NAMALWA (cell line): ENCODE measurements at places on chromosomes 3 and 15.

- DNase-seq = no peak
Observed at GRCh38 chr3:128193168-128193567, 39.9 kb downstream of the EEFSEC start.

DNA sequence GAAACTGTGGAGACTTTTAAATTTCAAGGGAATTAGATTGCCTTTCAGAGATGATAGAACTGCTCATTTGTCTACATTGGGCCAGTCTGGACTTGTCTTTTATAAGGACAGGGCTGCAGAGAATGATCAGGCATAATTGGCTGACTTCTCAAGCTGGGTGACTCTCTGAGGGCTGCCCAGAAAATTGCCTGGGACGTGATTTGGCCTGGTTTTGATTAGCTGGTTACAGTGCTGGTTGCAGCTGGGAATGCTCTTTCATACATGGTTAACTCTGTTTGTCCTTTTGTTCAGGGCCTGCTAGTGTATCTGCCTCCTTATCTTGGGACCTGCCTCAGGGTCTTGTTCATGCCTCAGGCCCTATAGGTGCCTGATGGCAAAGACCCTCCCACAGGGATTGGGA is 245.6 kb downstream of the CLSTN2 start:
- DNase-seq = no peak

GRCh38 chr3:102415553-102415952 is 19.3 kb upstream of the ZPLD1 start:
- no peak for DNase-seq

DNA sequence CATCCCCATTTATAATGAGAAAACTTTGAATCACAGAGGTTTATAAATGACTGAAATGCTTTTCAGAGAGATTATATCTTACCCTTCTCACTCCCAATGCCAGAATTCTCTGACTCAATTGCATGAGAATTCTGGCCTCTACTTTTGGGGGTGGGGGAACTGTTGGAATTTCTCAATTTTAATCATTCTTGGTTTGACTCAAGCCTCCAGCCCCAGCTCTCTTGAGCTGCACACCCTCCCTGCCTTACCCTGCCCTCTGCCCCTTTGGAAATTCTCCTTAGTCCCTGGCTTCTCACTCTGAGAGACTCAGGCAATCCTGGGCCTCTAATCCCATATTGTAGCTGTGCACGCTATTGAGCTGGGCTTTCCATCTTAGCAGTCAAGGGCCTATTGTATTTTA is 44.2 kb downstream of the ZNF589 start:
- no peak for DNase-seq

- no peak for DNase-seq
Observed at GRCh38 chr15:76577879-76578512, 241.4 kb downstream of the ISL2 start.

GRCh38 chr3:127172211-127172610 is 20.7 kb upstream of the PRR23E start:
- no peak for DNase-seq

GRCh38 chr3:11784971-11785377 is 61.7 kb downstream of the TAMM41 start:
- peak; percentile 58 for DNase-seq

DNA sequence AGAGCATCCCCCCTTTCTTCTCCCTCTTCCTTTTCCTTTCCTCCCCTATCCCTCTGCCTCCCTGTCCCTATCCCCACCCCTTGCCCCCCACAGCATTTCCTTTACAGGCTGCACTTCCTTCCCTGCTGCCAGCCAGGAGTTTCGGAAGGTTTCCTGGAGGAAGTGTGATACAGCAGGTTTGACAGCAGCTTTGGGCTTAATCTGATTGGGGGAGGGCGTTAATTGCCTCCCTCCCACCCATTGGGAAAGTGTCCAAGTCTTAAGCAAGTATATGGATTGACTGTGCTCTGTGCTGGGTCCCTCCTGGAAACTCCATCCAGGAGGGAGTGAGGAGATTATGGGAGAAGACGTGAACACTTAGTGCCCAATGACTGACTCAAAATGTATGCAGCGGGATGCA is 1.8 kb downstream of the SCAMP5 start:
- no peak for DNase-seq

GRCh38 chr3:99639579-99639978 is 1.2 kb downstream of the COL8A1 start:
- no peak for DNase-seq

- no peak for DNase-seq
Observed at GRCh38 chr3:107868449-107868848, 222.4 kb downstream of the CD47 start.

GRCh38 chr3:151084893-151085226 is 604 bp upstream of the MED12L start:
- DNase-seq = no peak

DNA sequence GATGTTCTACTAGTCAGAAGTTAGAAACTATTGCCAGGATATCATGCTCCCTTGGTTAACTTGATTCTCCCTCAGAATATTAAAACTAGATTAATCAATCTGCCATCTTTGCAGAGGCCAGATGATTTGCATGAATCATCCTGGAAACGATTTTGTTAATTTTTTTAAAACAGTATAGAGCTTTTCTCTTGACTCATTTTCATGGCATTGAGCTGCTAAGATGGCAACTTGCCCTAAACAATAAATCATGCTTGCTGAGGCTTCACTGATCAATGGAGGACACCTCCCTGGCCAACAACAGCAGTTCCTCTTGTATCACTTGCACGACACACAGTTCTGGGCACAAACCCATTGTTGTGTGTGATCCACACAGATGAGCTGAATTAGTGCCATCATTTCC is 109.1 kb downstream of the COL6A6 start:
- no peak for DNase-seq

- DNase-seq = no peak
Observed at GRCh38 chr3:141057946-141058800, 7.0 kb downstream of the SPSB4 start.

DNA sequence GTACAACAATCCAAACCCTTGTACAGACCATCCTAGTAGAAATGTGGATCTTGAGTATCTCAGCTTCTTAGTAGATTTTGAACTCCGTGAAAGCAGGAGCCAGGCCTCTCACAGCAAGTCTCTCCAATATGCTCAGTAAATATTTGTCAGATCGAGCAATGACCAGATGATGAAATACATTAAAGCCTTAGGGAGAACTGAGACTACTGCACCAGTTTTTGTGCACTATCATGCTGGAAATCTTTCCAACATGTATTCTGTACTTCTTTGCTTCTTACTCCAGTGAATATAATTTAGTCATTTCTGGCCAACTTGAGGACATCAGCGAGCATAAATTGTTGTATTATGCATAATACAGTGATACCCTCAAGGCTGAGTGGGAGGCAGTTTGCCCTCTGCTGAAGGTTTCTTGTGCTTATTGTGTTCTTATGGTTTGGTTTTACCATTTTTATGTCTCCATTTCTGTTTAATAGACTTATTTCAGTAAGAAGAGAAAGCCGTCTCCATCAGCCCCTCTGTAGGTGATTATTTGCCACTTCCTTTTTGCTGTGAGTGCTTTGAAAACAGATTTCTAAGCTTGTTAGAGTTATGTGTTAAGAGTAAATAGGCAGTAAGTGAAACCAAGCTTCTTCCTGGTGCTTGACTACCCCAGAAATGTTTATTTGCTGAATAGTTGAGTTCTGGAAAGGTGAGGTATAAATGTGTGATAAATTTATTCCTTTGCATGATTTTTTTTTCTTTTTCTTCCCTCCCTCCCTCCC is 147.1 kb downstream of the PGPEP1L start:
- DNase-seq = no peak

DNA sequence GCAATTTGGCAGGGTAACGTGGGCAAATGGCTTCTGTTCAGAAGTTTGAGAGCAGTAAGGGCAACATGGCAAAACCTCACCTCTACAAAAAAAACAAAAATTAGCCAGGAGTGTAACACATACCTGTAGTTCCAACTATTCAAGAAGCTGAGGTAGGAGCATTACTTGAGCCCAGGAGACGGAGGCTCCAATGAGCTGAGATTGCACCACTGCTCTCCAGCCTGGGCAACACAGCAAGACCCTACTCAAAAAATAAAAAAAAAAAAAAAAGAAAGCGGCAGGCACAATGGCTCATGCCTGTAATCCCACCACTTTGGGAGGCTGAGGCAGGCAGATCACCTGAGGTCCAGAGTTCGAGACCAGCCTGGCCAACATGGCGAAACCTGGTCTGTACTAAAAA is 5.9 kb upstream of the INO80 start:
- no peak for DNase-seq

- peak; percentile 72 for DNase-seq
Observed at GRCh38 chr3:184540777-184541681, 20.6 kb upstream of the EPHB3 start.

- DNase-seq = no peak
Observed at GRCh38 chr3:112744106-112744505, 102.6 kb downstream of the CD200R1L start.

- DNase-seq = peak; percentile 51
Observed at GRCh38 chr3:67790043-67790442, 135.6 kb upstream of the SUCLG2 start.

- no peak for DNase-seq
Observed at GRCh38 chr3:195883801-195884200, 24.6 kb downstream of the TNK2 start.
